ENCODE measurements at places on chromosomes 16 and 17.

DNA sequence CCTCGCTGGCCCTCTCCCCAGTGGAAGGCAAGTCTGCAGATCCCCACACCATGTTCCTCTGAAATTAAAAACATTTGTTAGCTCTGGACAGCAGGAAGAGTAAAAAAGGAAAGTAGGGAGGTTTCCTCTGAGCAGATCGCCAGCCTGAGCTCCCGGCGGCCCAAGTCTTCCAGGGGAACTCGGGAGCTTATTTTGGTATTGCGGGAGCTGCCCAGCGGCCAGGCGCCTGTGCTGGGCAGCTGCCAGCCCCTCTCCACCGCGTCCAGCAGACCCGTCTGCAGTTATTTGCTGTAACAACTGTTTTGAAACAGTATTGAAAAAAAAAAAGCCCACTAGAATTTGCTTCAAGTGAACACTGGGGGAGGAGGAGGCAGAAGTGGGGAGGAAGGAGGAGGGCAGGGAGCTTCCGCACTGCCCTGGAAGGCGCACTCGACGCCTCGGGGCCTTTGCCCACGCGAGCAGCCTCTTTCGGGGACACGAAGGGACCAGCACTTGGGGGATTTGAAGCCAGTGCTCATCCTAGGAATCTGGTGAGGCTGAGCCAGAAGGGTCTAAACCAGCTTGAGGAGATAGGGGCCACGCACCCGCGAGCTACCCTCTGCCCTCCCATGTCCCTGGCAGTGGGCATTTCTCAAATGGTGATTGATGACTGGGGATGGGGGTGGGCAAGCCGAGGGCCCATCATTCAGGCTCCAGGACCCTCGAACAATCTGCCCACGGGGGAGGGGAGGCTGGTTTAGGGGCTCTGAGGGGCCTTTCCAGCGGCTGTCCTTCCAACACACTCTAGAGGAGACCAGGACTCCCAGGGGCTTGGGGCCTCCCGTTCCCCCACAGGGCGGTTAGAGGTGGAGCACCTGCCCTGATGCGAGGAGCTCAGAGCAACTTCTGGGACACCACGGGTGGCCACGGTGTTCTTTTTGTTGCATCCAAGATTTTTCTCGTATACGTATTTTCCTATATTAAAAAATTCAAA lies 3.0 kb upstream of the BAHCC1 start:
- DNase-seq = no peak

DNA sequence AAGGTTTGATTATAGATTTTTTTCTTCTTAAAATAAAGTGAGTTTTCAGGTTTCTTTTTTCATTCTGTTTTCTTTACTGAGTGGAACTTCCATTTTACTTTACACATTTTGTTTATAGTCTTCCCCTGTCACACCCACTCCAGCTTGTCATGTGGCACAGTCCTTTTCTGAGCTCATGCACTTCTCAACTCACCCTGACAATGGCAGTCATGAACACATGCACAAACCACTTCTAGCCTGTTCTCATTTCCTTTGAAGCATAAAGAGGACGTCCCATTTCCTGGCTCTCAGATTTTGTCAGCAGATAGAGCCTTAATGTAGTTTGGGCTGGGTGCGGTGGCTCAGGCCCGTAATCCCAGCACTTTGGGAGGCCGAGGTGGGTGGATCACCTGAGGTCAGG lies 168.0 kb downstream of the AHSP start:
- DNase-seq = no peak

DNA sequence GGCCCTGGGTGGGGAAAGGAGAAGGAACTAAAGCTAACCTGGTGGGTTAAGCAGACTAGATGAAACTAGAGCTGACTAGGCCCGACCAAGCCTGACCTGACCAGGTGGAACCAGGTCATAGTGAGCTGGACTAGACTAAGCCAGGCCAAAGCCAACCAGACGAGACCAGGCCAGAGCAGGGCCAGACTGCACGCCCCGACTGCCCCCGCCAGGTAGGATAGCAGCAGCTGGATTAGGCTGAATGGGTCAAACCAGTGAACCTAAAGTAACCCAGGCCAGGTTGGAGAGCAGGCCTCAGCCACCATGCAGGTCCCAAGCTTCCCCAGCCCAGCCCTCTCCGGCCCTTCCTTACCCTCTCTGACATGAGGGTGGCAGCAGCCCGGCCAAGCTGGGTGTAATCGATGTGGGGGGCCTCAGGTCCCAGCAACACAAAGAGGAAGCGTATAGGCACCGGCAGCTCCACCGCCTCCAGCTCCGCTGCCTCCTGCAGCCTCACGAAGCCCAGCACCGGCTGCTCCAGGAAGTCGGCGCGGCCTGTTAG lies 9.1 kb downstream of the SLC4A1 start:
- DNase-seq = no peak

GRCh38 chr16:88934066-88934667 lies 42.8 kb downstream of the CBFA2T3 start:
- no peak for DNase-seq

DNA sequence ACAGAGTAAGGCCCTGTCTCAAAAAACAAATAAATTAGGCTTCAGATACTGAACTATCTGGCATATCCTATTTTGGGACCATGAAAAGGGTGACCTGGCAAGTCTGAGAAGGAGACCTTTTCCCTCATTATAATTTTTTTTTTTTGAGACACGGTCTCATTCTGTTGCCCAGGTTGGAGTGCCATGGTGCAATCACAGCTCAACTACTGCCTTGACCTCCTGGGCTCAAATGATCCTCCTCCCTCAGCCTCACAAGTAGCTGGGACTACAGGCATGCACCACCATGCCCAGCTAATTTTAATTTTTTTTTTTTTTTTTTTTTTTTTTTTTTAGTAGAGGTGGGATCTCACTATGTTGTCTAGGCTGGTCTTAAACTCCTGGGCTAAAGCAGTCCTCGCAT lies 37.3 kb downstream of the PLCG2 start:
- DNase-seq = no peak

- DNase-seq = no peak
Measured at GRCh38 chr16:20610211-20610891, 34.2 kb upstream of the ACSM2B start.

- no peak for DNase-seq
Measured at GRCh38 chr17:34721326-34721725, 141.9 kb downstream of the TMEM132E start.

GRCh38 chr16:89798832-89799370 lies 17.5 kb downstream of the FANCA start:
- DNase-seq = no peak

- no peak for DNase-seq
Measured at GRCh38 chr17:52751051-52751450, 592.5 kb upstream of the CA10 start.

- no peak for DNase-seq
Measured at GRCh38 chr17:58403311-58403710, 14.0 kb downstream of the RNF43 start.

- no peak for DNase-seq
Measured at GRCh38 chr17:21173543-21173942, 40.4 kb downstream of the TMEM11 start.

- DNase-seq = no peak
Measured at GRCh38 chr16:21081329-21081728, 69.3 kb downstream of the DNAH3 start.

- DNase-seq = no peak
Measured at GRCh38 chr17:75507733-75508719, 7.3 kb downstream of the CASKIN2 start.

DNA sequence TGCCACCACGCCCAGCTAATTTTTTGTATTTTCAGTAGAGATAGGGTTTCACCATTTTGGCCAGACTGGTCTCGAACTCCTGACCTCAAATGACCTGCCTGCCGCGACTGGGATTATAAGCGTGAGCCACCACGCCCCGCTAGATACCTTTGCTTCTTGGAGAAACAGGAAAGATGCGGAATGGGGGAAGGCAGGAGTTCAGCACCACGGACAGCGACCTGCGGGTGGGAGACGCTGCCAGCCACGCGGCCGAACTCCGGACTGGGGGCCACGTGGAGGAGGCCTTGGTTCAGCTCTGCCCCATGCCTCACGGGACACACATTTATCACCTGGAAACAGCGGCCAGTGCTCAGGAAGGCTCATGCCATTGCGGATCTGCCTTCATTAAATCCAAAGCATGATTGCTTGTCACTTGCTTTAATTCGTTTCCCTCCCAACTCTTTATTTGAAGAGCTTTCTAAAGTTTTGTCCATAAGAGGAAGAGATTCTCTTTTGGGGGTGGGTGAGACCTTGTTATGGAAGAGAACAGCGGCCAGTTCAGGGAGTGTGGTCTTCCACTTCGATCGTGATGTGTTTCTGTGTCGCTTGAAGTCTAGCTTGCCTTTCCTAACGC lies 219.9 kb downstream of the ENGASE start:
- DNase-seq = peak; percentile 4

DNA sequence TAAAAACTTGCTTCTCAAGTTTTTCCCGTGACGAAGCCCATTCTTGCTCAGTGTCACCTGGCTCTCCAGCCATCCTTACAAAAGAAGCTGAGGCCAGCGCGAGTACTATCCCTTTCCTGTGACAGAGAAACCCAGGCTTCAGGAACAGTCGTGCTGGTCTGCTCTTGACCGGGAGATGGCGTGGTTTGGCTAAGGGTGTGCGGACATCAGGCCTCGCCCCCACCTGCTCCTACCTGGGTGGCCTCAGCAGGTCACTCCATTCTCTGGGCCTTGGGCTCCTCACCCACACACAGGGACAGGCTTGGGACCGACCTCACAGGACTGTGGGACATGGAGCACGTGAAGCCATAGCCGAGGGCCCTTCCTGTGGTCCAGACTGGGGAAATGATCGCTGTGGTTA lies 75.2 kb upstream of the CIBAR2 start:
- DNase-seq = no peak

- no peak for DNase-seq
Measured at GRCh38 chr16:73101568-73101967, 53.6 kb upstream of the ZFHX3 start.

DNA sequence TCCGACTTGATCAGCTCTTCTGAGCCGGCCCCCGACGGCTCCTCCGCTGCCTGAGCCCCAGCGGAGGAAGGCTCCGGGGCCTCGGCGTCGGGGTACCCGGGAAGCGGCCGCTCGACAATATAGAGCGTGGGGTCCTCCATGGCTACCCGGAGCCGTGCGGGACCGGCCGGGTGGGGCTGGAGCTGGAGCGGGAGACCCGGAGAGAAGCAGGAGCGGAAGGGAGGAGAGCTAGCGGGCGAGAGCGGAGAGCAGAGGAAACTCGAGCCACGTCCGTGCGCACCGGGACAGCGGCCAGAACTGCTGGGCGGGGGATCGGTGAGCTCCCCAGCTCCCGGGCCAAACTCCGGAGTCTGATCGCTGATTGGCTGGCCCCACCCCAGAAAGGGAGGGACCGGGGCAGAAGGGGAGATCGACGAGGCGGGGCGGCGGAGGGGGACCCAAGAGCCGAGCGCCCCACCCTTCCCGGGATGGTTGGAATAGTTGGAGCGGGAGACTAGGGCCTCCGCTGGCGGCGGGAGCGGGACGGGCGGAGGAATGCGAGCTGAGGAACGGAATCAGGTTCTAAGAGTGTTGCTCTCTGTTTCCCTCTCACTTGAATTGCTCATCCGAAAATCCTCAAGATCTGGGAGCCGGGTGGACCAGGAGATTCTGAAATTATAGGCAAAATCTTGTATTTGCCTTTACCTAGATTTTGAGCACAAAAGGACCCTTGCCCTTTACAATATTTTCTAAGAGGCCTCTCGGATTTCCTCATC lies at the start of gene CAVIN1:
Gene CAVIN1, minus strand, starts transcription at position 299 of the 755 bp plus-strand sequence. Its CDS starts 159 bp downstream, at position 140.
- no peak for DNase-seq

- DNase-seq = no peak
Measured at GRCh38 chr17:21301593-21302550, 17.4 kb downstream of the MAP2K3 start.

DNA sequence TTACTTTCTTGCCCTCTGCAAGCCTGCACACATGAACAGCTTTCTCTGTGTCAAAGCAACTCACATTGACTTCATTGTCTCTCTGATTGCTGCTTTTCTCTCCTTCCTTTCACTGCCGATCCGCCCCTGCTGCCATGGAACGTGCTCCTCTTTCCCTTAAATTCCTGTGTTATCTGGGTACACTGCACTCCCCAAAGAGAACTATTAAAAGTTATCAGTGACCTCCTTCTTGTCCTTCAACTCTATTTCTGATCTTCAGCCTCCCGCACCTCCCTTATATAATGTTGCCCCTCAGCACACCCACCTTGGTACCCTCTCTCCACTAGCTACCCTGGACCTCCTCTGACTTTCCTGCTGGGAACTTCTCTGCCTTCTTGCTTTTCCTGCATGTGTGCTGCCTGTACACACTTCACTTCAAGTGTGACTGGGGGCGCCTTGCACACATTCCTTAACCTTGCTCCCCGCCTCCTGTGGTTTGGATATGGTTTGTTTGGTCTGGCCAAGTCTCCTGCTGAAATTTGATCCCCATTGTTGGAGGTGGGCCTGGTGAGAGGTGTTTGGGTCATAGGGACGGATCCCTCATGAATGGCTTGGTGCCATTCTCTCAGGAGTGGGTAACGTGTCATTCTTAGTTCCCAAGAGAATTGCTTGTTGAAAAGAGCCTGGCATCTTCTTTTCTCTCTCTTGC lies 26.7 kb upstream of the PMP22 start:
- no peak for DNase-seq

DNA sequence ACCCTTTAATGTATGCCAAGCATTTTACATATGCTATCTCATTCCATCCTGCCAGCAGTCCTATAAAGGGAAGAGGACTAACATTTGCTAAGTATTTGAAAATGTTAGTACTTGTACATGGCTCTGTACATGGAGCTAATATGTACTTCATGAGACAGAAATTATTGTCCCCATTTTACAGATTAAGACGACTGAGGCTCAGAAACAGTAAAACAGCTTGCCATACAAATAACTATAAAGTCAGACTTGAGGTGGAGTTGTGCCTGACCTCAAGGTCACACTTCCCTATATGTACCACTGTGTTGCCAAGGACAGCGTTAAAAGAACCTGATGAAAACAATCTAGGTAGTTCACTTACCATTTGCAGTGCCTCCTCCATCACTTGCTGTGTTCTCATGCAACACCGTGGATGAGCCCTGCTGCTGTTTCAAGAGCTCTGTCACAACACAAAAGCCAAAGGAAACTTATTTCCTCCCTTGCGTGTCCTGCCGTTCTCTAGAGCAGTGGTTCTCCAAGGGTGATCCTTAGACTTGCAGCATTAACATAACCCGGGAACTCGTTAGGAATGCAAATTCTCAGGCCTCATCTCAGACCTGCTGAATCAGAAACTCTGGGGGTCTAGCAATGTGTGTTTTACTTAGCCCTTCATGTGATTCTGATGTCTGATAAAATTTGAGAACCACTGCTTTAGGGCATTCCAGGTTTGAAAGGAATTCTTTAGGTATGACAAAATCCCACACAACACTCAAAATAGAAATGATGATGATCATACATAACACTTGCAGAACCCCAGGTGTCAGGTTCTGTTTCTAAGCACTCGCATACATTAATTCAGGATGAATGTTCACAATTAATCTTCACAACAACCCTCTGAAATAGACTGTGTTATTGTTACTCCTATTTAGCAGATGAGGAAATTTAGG lies 51.2 kb upstream of the MTMR4 start:
- no peak for DNase-seq

- DNase-seq = no peak
Measured at GRCh38 chr16:17392857-17393692, 77.7 kb downstream of the XYLT1 start.

DNA sequence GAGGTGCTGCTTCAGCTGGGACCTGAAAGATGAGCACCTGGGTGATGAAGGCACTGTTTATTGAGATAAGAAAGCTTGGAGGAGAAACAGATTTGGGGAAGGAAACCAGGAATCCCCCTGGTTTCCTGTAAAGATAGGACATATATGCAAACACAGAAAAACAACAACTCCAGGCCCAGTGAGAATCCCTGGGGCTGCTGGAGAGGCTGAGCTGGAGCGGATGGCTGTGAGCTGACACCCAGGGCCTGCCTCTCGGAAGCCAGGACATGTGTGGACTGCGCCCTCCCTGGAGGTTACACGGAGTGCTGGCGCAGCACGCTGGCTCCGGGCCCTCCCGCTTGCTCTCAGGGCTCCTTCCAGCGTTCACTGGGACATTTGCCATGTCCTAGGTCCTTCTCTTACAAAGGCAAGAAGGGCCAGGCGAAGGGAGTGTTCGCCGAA lies 57.5 kb downstream of the CYB5B start:
- DNase-seq = no peak
